ENCODE measurements at places on chromosomes 5 and 9. TPM values are rescaled to one million over a fixed set of nuclear protein-coding genes. Genes with fewer than 3 reads are reported as not detected.

DNA sequence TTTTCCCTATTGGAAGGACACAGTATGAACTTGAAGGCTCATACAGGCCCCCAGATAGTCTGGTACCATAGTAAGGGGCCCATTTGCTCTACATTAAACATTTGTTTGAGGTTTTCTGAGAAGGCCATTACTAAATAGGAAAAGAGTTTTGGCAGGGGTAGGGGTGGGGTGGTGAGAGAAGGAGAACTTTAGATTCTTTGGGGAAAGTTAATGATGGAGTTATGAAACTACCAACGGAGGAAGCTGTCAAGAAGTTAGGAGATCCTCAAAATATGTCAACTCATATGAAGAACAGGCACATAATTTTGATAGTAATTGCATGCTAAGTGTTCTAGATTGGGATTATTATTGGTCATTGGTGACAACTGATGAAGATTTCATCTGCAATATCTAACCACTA lies 114.7 kb downstream of the TAF11L14 start:
- no peak for DNase-seq

DNA sequence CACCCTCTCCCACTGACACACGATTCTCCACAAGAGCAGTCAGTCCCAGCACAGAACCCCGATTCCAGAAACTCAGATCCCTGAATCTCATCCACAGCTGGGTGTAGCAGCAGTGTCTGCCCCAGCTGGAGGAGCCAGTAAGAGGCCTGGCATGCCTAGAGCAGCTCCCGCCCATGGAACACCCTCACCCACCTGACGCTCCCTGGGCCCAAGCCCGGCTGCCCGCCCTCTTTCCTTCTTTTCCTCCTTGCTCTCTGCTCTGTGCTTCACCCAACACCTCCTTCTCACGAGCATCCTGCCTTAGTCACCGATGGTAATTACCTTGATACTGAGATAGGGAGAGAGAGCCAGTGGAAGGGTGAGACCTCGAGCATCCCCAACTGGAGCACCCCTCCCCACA lies 8.7 kb downstream of the PCDH1 start:
- DNase-seq, result no peak

- no peak for DNase-seq
These were observed 226.3 kb upstream of the MPDZ start for GRCh38 chr9:13505797-13506196.

DNA sequence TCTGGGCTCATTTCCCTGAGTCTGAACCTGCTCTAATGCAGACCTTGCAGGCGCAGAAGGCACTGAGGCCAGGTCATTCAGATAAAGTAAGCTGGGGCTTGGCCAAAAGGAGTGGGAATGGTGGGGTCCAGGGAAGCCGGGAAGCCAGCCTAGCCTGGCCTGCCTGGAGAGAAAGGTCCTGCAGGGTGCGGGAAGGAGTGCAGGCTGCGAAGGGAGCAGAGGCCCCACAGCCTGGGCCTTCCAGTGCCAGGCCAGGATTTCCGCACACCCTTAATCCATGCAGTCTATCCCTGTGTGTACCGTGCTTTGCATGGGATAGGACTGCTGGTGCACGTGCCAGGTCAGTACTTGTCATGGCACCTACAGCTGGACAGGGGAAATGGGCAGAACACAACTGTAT lies 3.6 kb upstream of the STING1 start:
- no peak for DNase-seq

Gene PPP3R2
- not detected for total RNA-seq

Gene PCDHAC1
- 0.71 TPM for total RNA-seq

Gene SAXO1
- 1.8 TPM for total RNA-seq

Gene SPATA31C1
- total RNA-seq, result not detected
